Right renal cortex interstitium (tissue), 3 donors: ENCODE measurements at places on chromosomes 2 and 18.
A peak's percentile ranks its signal among the peaks of the same experiment; 100 is the strongest.

DNA sequence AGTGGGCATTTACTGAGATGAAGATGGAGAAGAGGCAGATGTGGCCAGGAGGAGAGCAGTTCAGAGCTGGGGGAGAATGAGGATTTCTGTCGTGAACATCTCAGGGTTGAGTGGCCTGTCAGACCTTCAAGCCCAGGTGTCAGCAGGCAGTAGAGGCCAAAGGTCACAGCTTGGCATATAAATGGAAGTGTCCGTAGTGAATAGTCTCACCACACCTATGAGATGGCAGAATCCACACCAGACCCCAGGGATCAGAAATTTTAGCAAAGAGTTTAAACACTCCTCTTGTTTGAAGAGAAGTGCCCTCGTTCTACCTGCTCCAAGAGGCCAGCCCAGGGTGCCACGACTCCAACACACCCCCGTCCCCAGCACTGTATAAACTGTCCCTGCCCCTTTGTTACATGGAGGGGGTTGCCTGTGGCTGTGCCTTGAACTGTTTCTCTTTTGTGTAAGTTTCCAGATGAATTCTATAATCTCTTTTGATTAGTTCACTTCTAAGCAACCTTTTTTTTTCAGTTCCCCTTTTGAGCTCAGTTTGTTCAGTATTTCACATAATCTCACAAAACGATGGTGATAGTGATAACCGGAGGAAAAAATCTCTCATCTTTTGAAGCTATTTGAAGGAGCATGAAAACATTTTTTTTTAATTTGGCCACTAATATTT lies 69.0 kb upstream of the TTC39C start:
- DNase-seq, result no peak

- no peak for DNase-seq
Observed at GRCh38 chr18:51107082-51107481, 77.1 kb downstream of the SMAD4 start.

DNA sequence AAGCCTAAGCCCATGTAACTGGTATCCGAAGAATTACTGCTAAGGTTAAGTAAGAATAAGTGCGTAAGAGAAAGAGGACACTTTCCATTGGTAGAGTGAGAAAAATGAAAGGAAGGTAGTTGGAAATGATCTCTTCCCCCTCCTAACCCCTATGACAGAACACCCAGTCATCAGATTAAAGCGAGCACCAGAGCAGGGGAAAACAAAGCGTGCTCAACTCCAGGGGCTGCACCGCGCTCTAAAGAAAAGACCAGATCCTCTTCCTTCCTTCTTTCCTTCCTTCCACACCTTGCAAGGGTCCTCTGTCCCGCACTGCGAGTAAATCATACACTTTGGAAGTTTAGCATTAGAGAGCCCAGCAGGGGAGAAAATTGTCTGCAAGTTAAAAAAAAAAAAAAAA lies 971 bp upstream of the CDH7 start:
- no peak for DNase-seq

DNA sequence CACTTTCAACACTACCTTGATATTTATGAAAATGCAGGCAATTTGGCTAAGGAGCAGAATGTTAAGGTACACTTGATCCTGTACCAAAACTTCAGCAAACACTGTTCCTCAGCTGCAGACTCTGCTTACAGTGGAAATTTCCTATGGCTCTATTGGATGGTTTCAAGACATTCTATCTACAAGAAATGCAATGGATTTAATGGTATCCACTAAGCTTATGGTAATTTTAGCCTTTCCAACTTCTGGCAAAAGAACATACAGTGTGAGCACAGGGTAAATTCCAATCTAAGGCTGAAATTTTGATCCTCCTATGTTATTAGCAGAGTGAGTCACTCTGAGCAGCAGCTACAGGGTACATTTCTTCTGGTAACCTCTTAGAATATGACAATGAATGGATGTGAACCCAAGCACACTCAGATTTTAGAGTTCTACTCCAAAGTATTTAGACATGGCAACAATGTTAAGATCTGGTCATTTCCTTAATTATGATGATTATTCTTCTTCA lies 361.8 kb upstream of the PIK3C3 start:
- DNase-seq, result no peak

DNA sequence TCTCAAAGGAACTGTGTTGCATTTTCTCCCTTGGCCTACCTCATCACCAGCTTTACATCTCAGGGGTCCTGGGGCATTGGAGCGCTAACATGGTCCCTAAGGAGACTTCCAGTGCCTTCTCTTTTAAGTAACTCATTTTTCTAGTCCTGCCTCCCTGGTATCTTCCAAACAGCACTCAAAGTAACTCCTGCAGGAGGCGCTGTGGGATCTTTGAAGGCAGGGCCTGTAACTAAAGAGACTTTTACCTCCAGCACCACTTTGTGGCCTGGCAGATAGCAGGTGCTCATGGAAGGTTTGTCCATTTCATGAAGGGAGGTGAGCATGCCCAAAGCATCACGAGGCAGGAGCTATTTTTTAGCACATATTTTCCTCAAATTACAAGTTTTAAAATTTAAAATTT lies 411.0 kb upstream of the GYPC start:
- DNase-seq, result no peak

- DNase-seq, result no peak
Observed at GRCh38 chr2:10255189-10256030, 47.3 kb upstream of the HPCAL1 start.

DNA sequence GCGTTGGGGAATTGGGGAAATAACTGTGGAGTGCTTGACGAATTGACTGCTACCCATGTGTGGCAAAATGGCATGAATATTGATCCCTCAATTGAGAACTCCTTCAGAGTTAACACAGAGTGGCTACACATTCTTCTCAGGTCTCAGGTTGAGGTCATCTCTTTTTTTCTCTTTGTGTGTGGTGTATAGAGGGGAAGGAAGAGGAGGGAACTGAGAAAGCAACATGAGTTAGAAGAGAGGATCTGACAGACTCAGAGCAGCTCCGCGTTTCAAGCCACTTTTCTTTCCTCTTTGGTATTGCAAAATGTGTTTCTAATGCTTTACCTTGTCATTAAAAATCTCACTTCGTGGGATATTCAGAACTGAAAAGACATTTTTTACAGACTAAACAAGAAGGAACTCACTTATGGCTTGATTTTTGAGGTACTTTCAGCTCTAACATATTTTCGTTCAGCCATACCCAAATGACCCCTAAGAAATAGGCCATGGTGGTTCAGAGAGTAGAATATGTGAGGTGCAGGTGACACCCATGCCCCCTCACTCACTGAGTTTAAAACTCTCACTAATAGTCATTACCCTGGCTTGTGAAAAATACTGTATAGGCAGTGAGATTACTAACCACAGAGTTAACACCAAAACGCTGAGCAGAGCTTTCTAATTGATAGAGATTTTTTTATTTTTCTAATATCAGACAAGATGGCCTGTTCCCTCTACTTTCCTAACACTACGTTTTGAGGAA lies 22.5 kb downstream of the STAT4 start:
- DNase-seq, result no peak

GRCh38 chr2:200625282-200625681 lies 39.5 kb downstream of the AOX1 start:
- DNase-seq, result no peak

DNA sequence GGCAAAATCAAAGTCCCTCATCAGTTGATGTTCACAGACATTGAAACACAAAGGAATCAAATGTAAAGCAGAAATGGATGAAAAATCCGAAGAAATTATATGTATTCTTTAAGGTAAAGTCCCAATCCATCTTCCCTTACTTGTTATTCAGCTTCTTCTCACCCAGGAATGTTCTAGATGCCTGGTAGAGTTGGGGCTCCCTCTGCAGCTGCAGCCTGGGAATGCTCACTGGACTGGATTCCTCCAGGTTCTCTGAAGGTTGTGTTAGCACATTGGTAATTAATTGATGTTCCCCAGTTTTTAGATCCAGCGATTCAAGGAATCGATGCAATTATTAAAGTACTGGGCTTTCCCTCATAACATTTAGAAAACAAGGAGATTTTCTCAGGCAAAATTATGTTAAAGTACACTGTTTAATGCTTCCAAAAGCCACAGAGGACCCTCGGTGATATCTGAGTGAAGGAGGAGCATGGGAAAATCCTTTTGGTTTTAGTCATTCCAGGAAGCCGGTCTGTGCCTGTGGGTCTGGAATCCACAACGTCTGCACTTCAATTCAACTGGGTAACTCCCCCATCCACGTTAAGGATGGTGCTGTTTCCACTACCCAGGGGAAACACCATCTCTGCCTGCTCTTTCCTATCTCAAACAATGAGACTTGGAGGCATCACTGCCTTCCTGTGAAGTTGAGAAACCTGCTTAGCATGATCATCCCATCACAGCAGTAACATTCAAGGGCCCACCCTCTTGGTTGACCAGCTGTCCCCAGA lies 22.0 kb downstream of the NTSR2 start:
- no peak for DNase-seq

- no peak for DNase-seq
Observed at GRCh38 chr2:126115975-126116374, 540.0 kb upstream of the GYPC start.

DNA sequence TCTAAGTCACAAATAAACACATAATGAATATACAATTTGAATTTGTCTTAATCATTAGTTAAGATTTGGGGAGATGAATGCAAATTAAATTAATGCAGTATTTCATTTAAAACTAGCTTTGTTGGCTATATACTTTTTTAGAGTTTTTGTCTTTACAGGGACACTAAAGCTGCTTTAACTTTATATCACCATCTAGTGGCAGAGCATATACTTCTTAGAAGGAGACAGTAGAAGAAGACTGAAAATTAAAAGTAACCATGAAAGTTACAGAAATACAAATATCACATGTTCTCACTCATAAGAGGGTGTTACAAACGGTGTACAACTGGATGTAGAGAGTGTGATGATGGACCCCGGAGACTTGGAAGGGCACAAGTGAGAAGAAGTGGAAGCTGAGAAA lies 268.3 kb upstream of the NETO1 start:
- no peak for DNase-seq

- DNase-seq, result no peak
Observed at GRCh38 chr2:18005411-18005810, 126.9 kb downstream of the KCNS3 start.

- DNase-seq, result peak; percentile 72
Observed at GRCh38 chr2:68943581-68944568, 8.8 kb downstream of the GKN2 start.

DNA sequence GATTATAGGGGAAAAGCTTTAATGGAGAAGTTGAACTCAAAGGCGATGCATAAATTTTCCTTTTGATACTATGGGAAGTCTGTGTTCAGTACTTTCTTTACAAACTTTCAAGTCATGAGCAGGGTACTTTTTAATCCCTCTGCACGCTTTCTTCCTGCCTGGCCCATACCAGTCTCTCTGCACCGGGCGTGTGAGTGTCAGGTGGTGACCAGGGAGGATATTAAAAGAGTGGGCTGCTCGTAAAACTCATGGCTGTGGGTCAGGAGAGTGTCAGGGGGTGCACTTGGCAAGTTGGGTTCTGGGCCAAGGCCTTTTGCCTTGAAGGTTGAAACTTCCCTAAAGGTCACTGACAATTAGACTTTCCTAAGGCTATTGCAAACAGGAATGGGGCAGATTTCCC lies 367.8 kb downstream of the GPD2 start:
- DNase-seq, result no peak

- no peak for DNase-seq
Observed at GRCh38 chr2:140718999-140719398, 1411.8 kb downstream of the LRP1B start.

DNA sequence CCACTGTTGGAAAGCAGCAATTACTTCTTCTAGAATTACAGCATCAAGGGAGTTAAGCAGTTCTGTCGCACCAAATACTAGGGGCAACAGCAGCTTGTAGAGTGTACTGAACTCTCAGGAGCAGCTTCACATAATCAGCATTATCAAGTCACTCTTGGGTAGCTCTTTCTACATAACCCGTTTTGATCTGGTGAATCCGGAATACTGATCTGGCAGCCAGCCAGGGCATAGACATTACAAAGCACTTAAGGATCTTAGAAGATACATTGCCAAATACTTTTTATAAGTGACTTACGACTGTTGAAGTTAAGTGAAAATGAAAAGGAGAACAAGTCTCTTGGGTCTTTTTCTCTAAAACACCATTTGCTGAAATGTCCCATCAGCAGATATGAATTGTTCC lies 73.2 kb upstream of the NETO1 start:
- no peak for DNase-seq

- DNase-seq, result no peak
Observed at GRCh38 chr18:68418881-68419280, 296.0 kb downstream of the TMX3 start.

DNA sequence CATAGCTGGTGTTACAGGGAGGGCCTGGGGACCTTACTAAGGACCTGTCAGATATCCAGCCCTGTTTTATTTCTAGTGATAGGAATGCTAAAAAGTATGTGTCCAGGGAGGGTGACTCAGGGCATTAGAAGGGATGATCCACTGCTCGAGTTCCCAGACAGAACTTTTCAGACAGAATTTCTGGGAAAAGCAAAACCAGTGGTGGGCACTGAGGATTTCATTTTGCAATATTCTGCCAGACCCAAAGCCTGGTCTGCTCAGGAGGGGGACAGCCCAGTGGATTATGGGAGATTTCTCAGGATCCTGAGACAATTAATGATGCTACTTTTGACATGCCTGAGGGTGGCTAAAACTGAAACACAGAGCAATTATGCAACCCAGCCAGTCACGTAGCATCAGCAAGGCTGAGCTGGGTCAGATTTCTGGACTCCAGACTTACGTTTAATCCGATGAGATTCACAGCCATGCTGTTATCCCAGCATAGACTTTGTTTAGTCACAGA lies 4.7 kb upstream of the KCNE4 start:
- DNase-seq, result no peak

DNA sequence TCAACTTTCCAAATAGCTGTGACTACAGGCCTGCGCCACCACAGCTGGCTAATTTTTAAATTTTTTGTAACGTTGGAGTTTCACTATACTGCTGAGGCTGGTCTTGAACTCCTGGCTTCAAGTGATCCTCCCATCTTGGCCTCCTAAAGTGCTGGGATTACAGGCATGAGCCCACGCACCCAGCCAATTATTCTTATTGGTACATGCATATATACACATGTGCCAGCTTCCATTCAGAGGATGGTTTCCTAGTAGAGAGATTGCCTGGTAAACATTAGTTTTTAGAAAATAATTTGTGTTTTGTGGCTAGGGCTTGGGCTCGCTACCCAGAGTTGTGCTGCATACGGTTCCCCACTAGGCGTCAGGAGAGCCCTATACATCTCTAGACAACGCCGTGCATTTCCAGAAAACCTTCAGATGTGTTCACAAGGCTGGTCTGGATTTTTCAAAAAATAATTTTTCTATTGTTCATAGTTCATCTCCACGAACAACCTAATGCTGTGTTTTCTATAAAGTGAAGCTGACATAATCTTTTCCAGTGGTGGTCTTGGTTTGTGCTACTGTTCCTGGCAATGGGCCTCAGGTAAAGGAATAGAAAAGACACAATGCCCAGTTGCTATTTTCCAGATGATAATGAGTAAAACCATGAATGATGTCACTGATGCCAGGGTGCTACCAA lies 14.6 kb upstream of the AFG3L2 start:
- no peak for DNase-seq

DNA sequence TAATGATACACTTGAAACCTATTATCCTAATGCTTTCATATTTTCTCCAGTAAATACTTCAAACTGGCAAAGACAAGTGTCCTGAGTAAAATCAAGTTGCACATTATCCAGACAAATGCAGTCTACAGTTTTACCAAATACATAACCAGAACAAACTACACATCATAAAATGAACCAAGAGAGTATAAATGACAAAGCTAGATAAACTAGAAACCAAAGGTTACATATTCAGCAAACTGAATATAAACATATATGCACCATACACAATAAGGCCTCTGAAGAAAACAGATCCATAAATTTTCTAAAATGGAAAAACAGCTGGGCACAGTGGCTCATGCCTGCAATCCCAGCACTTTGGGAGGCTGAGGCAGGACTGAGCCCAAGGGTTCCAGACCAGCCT lies 47.0 kb downstream of the HYCC2 start:
- DNase-seq, result no peak

GRCh38 chr18:44423814-44424644 lies 256.7 kb upstream of the SETBP1 start:
- no peak for DNase-seq
